NCI-H1092 treated with DMSO at 0.1 percent for 48 hours (cell line): ENCODE measurements at places on chromosomes 6 and 20.

- peak; percentile 82 for DNase-seq
Measured at GRCh38 chr6:91678679-91679446, 1092.0 kb upstream of the MAP3K7 start.

- DNase-seq = no peak
Measured at GRCh38 chr6:41884957-41885356, 10.2 kb downstream of the USP49 start.

- DNase-seq = no peak
Measured at GRCh38 chr6:3181105-3181504, 23.8 kb upstream of the TUBB2A start.

- DNase-seq = no peak
Measured at GRCh38 chr6:88650029-88650619, 313.3 kb downstream of the RNGTT start.

GRCh38 chr20:46070215-46070900 is 19.4 kb downstream of the NCOA5 start:
- no peak for DNase-seq

GRCh38 chr6:44388135-44388487 is 605 bp downstream of the CDC5L start:
- DNase-seq = peak; percentile 34

GRCh38 chr6:4906293-4907276 is 97.3 kb downstream of the RPP40 start:
- DNase-seq = no peak

DNA sequence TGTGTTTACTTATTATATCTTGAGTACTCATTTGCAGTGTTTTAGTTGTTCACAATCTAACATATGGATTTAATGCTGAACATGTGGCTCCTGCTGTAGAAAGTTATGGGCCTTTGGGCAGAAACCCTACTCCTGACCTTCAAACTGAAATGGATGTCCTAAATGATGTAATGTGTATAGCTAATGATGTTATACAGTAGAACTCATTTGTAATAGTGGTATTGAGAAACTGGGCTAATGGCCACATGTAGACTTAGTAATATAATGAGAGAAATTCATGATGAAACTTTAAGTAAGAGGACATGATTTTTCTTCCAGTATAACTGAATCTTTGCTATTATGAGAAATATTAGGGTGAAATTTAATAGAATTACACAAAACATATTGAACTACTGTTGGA is 121.3 kb upstream of the PTPRK start:
- DNase-seq = no peak

DNA sequence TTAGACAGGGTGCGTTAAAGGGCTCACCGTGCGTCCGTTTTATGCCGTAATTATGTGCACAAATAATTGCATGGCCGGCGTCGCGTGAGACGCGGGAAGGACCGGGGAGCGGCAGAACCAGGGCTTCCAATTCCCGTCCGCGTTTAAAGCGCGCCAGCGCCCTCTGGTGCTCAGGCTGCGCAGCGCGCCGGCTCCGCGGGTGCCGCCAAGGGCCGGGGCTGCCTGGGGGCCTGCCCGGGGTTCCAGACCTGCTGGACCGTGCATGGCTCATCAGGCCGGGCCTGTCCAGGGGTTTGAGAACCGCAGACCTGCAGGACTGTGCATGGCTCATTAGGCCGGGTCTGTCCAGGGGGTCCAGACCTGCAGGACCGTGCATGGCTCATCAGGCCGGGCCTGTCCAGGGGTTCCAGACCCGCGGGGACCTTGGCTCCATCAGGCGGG is 369.0 kb downstream of the THBS2 start:
- peak; percentile 77 for DNase-seq

DNA sequence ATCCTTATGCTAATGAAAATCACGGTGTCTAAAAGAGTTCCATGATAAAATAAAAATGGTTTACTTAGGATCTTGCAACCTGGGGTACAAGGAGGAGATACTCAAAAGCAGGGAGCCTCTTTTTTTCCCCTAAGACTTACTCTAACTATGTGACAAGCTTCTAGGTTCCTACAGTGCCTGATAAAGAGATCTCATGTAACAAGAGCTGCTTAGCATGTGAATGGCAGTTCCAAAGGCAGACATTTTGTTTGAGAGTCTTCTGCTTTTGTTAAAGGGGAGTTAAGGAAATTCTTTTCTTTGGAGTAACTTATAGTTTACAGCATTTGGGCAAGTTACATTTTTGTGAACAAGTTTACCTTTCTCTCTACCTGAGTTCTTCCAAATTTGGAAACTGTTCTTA is 945.8 kb upstream of the ADGRB3 start:
- DNase-seq = no peak

DNA sequence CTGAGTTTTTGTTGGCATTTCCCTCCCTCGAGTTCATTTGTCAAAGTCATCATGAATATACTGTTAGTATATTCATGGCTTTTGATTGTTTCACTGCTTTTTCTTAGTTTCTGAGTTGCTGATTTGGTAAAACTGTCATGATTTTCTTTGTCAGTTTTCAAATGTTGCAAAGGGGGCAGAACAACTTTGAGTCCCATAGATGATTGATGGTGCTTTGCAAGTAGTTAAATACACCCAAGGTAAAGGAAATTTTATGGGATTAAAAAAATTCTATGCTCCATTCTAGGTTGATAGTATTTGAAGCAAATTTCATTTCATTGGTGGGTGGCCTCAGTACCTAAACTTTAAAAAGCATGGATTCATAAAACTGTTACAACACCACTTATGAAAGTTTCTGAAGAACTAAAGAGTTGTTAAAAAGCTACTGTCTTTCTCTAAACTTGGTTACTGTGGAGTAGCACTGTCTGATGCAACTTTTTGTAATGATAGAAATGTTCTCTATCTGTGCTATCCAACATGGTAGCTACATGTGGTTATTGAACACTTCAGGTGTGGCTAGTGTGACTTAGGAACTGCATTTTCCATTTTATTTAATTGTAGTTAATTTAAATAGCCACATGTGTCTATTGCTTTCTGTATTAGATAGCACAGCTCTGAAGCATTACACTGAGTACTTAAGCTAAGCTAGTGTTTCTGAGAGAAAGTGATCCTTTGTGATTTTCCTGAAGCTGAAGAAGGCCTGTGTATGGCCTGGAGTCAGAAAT is 153.6 kb downstream of the ZFAND3 start:
- DNase-seq = no peak

DNA sequence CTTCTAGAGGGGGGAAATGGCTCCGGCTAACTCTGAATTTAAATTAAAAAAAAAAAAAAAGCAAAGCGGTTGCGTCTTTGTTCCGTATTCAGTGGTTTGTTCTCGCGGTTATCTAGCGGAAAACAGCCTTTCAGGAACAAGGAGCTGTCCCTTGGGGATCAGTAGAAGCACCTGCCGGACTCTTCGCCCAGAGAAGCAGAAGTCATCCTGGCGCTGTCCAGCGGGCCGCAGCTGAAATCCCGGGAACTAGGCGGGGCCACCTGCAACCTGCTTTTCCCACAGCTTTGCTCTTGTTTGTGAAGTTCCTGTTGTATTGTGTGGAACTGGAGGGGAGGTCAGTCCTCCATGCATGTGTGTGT is 43.9 kb upstream of the GJE1 start:
- no peak for DNase-seq

- no peak for DNase-seq
Measured at GRCh38 chr6:159313018-159313417, 143.8 kb downstream of the FNDC1 start.

DNA sequence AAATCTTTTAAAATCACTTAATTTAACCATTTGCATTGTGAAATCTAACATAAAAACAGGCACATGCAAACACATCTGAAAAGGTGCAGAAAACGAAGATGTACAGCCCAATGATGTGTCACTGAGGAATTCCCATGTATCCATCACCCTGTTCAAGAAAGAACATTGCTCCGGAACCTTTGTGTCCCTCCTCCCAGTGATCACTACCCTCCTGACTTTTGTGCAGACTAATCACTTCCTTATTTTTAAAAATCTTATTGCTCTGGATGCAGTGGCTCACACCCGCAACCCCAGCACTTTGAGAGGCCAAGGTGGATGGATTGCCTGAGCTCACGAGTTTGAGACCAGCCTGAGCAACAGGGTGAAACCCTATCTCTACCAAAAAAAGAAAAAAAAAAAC is 14.6 kb downstream of the GINS1 start:
- no peak for DNase-seq

GRCh38 chr20:20292472-20292871 is 75.4 kb upstream of the INSM1 start:
- no peak for DNase-seq

DNA sequence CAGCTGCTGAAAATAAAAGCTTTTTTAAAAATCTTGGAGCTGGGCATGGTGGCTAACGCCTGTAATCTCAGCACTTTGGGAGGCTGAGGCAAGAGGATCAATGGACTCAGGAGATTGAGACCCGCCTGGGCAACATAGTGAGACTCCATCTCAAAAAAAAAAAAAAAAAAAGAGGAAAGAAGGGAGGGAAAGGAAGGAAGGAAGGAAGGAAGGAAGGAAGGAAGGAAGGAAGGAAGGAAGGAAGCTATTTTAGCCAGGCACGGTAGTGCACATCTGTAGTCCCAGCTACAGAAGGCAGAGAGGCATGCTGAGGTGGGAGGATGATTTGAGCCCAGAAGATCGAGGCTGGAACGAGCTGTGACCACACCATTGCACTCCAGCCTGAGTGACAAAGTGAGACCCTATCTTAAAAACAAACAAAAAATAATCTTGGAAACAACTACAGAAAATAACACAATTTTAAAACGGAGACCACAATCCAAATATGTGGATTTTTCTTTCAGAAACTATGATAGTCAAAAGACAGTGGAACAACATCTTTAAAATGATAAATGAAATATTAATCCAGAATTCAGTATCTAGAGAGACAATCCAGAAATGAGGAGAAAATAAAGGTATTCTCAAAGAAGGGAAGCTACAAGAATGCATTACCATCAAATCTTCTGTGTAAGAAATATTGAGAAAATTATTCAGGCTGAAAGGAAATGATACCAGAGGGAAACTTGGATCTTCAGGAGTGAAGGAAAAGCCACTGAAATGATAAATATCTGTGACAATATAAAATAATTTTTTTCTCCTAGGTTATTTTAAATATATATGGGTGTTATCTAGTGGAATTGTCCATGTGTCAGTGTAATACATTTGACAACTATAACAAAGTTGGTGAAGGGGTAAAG is 182.0 kb downstream of the GPX5 start:
- no peak for DNase-seq

GRCh38 chr6:130615816-130616215 is 211.4 kb upstream of the SMLR1 start:
- no peak for DNase-seq

- DNase-seq = no peak
Measured at GRCh38 chr20:33640287-33640686, 21.8 kb upstream of the C20orf144 start.

- DNase-seq = no peak
Measured at GRCh38 chr6:45813943-45814342, 201.7 kb downstream of the CLIC5 start.

DNA sequence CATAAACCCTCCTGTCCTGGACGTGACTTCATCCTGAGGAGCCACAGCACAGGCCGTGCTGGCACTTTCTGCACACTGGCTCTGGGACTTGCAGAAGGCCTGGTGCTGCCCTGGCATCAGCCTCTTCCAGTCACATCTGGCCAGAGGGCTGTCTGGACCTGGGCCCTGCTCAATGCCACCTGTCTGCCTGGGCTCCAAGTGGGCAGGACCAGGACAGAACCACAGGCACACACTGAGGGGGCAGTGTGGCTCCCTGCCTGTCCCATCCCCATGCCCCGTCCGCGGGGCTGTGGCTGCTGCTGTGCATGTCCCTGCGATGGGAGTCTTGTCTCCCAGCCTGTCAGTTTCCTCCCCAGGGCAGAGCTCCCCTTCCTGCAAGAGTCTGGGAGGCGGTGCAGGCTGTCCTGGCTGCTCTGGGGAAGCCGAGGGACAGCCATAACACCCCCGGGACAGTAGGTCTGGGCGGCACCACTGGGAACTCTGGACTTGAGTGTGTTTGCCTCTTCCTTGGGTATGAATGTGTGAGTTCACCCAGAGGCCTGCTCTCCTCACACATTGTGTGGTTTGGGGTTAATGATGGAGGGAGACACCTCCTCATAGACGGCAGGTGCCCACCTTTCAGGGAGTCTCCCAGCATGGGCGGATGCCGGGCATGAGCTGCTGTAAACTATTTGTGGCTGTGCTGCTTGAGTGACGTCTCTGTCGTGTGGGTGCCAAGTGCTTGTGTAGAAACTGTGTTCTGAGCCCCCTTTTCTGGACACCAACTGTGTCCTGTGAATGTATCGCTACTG is 22.0 kb upstream of the PYGB start:
- DNase-seq = no peak

DNA sequence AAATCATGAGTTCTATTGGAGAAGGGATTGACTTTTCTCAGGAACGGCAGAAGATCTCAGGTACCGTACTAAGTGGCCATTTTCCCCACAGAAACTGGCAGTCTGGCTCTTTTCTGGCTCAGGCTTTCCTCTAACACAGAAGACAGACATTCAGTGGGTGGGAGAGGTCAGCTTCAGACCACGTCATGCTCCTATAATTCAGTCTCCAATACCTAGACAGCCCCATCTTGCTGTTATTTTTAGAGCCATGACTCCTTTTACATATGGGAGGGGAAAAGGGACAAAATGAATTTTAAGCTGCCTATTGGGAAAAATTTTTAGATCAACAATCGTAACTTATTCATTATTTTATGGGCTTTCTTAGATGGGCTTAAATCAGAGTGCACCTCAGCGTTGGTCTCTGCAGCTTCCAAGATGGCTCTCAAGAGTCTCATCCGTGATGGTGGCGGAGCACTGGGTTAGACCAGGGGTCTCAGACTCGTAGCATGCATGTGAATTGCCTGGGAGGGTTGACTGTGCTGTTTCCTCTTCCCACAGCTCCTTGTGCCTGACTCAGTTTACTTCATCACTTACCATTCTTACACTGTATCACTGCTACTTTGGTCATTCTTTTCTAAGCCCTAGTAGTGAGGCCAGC is 86.9 kb downstream of the TCP11 start:
- DNase-seq = no peak

- DNase-seq = no peak
Measured at GRCh38 chr6:10520468-10520867, 683 bp upstream of the GCNT2 start.

GRCh38 chr6:42125663-42126062 is 16.8 kb downstream of the C6orf132 start:
- no peak for DNase-seq

- DNase-seq = no peak
Measured at GRCh38 chr6:10315658-10316372, 99.1 kb downstream of the TFAP2A start.
